Activated T-helper 1 cell treated with Interleukin-2 at 50 U/mL for 16 hours (primary cell): ENCODE measurements at places on chromosomes 4 and X.

- no peak for DNase-seq
Measured at GRCh38 chr4:159390648-159391047, 287.8 kb downstream of the RAPGEF2 start.

GRCh38 chr4:144627663-144628076, 18.3 kb upstream of the HHIP start:
- DNase-seq: no peak

GRCh38 chrX:20514358-20514757, 247.6 kb upstream of the RPS6KA3 start:
- no peak for DNase-seq

DNA sequence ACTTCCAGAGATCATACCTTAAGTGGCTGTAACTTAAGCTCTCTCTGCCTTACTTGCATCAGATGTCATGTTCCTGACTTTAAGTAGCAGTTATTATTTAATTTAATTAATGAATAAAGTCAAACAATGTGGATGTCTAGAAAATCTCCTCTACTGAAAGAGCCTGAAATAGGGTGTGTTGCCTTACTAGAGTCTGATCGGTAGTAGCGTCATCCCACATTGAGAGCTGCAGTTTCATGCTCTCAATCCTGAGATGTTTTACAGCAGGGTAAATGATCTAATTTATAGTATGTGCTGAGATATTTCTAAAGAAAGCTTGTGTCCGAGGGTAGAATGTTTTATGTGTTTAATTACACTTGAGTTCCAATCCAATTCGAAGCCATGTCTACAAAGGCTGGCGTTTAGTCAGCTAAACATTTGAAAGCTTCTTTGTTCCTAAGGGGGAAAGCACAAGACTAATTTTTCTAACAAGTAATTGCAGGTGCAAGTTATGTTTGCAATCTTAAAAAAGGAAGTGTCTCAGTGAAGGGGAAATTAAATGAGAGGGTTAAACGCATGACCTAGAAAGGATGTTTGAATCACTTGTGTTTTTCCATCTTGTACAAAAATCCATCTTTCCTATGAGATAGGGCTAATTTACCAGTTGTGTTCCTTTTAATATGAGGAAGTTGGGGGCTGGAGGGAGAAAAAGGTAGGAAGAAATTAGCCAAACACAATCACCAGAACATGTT, 391.0 kb upstream of the MAGEB2 start:
- no peak for DNase-seq

GRCh38 chr4:10747186-10747585, 62.6 kb upstream of the CLNK start:
- no peak for DNase-seq

DNA sequence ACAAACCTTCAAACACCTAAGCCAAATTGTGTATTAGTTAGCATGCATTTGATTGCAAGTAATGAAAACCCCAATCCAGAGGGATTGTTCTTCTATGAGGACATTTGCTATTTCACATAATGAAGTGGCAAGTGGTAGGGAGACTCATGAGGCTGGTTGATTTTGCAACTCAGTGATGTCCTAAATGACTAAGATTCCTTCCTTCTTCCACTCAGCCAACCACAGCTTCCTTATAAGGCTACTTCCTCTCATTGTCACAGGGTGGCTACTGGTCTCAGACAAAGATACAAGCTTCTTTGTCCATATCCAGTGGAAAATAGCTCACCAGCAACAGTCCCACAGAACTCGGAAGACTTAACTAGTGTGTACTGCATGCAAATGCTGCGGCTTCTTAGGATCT, 5.3 kb upstream of the OTC start:
- DNase-seq: no peak

DNA sequence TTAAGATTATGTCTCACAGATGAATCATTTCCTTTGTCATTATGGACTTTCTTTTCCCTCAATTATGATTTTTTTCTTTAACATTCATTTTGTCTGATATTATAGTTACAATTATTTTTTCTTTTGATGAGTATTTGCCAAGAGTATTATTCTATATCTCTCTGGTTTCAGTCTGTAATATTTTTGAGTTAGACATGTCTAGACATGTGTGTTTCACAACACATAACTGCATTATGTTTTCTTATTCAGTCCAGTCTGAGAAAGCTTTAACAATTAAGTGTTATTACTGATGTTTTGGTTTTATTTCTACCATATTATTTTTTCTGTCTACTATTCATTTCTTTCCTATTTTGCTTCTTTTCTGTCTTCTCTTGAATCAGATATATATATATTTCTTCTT, 108.3 kb upstream of the MID1IP1 start:
- no peak for DNase-seq

DNA sequence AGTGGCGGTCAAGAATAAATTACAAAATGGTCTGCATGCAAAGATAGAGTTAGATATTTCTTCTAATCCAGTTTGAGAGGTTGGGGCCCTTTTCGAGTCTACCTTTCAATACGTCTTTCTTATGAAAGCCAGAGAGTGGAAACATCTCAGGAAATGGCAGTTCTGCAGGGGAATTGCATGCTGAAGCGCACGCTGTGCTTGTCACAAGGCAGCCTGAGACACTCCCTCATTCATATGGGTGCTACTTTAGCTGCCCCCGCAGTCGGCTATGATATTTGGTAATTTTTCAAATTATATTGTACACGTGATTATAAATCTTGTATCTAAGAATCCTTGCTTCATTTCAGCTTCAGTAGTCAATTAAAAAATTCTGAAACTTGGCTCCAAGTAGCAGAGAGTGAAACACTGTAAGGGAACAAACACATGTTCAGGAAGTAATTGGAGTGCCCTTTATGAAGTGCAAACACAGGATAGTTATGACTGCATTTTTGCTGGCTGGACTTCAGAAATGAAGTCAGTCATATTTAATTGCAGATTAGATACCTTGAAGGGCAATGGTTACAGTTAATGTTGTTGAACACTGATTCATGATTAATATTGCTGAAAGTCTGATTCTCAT, 145.5 kb upstream of the NAP1L5 start:
- DNase-seq: no peak

DNA sequence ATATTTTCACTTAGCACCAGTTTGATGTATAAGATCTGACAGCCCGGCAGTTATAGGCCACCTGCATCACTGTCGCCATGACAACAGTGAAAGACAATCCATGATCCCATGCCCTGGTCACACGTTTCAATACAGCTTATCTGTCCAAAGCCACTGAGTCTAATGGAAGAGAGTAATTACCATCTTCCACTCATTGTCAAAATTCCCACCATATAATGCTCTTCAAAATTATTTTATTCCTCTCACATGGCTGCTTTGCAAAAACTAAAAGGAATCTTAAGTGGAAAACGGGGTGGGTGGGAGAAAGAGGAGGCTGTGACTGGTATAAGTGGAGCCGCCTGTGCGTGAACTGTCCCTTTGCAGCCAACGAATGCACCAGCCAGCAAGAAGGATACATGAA, 44.2 kb downstream of the MAML3 start:
- no peak for DNase-seq

DNA sequence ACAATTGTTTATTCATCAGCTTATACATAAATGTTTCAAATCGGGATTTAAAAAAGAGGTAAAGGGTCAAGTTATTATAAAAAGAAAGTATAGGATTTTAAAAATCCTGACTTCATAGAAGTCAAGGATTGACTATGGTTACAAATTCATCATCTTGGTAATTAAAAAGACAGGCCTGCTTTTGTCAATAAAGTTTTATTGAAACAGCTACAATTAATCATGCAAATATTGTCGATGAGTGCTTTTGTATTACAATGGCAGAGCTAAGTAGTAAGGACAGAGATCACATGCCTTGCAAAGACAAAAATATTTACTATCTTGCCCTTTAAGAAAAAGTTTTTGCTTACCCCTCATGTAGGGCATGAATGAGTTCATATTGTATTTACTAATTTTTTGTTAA, 595.4 kb downstream of the IL15 start:
- DNase-seq: no peak

DNA sequence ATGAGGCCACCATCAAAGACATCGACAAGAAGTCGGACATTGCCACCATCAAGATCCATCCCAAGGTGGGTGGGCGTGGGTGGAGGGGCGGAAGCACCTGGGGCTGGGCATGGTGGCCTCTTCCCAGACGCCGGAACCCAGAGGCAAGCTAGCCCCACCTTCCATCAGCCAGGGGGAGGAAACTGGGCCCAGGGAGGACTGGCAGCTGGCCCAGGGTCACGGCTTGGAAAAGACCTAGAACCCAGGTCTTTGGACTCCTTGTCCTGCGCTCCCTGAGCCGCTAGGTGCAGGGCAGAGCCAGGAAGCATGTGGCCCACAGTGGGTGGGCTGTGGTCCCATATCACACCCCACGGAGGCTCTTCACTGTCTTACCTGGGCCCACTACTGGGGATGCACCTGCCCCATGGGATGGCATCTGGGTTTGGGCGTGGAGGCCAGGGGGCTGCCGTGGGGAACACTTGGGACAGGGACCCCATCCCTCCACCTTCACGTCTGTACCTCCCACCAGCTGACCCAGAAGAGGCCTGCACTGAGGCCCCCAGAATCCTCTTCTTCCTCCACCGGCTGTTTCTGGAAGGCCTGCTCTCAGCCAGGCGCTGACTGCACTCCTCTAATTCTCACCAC, 17.3 kb downstream of the HTRA3 start:
- no peak for DNase-seq

- no peak for DNase-seq
Measured at GRCh38 chrX:15043538-15043937, 170.3 kb downstream of the MOSPD2 start.

- no peak for DNase-seq
Measured at GRCh38 chr4:8644461-8644891, 51.9 kb downstream of the CPZ start.

GRCh38 chrX:41796577-41796976, 72.6 kb downstream of the GPR82 start:
- DNase-seq: no peak

DNA sequence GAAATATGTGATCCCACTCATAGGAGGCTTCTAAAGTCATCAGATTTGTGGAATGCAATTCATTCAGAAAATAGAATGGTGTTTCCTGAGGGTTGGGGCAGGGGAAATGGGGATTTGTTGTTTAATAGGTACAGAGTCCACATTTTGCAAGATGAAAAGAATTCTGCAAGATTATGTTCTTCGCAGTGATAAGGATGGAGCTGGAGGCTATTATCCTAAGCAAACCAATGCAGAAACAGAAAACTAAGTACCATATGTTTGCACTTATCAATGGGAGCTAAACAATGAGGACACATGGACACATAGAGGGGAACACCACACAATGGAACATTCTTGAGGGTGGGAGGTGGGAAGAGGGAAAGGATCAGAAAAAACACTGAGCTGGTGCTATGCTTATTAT, 144.3 kb upstream of the NLGN4X start:
- DNase-seq: no peak

DNA sequence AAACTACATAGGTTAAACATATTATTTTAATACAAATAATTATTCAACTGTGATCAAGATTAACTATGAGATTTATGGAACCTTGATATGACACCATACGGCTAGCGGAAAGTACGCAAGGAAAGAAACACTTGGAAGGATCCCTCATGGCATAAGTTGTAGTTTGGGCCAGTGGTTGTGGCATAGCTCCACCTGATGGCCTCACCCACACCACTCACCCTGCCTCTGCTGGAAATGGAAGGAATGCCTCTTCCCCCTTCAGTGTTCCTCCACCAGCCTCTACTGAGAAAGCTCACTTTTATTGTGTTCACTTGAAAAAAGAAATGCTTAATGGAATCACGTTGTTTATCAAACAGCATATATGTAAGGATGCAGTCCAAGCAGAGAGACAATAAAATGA, 86.4 kb downstream of the BMP15 start:
- no peak for DNase-seq

DNA sequence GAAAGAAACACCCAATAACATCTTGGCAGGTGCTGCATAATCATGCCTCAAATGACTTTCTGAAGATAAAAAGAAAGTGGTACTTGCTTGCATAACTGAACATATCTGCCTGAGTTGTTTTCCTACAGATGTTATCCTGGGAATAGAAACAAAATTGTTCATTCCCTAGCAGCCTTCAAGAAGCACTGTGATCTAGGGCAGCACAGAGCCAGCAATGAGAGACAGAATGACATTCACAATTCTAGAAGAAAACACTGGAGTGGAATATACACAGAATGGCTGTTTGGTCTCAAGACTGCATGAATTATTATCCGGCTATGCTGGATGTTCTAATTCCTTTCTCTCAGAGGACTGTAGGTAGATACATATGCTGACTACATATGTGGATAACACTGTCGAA, 790.9 kb downstream of the PDHA2 start:
- no peak for DNase-seq

DNA sequence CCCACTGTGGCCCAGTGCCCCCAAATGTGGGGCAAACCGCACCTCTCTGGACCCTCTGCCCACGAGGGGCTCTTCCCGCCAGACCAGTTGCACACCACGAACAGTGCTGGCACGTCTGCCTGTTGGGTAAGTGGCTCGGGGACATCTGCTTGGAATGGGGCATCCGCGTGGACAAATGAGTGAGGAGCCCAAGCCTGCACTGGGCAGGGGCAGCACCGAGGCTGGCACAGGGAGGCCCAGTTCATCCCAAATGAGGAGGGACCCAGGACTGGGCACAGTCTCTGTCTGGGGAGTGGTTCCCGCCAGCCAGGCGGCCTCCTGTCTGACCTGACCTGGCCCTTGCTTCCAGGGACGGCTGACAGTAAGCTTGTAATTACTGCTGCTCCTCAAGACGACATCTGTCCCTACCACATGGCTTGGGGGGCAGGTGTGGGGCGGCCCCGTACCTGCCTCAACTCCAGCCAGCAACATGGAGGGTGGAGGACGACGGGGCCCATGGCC, 3.2 kb downstream of the SPON2 start:
- DNase-seq: no peak

DNA sequence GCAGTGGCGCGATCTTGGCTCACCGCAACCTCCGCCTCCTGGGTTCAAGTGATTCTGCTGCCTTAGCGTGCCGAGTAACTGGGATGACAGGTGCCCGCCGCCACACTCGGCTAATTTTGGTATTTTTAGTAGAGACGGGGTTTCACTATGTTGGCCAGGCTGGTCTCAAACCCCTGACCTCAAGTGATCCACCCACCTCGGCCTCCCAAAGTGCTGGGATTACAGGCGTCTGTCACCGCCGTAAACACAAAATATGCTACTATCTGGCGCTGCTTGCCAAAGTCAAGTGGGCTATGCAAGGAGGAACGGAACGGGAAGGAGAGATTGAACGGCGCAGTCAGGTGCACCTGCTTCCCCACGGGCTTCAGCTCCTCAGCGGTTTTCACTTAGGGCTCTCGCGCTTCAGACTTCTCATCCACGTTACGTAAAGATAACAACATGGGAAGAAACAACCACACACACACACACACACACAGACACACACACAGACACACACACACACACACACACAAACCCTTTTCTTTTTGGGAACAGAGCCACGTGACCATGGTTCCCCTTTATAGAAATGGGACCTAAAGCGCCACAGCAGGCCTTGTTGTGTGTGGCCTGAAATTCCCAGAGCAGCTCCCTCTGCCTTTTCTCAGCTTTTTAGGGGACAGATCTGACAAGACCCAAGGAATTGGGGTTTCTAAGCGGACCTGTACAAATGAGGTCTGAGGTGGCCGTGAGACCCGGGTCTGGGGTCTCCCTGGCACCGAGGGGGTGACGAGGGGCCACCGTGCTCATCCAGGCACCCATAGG, 1.5 kb downstream of the P2RY8 start:
- DNase-seq: no peak
